T-helper 2 cell (primary cell): ENCODE measurements at places on chromosomes 1 and 21.
A peak's percentile ranks its signal among the peaks of the same experiment; 100 is the strongest.

GRCh38 chr1:223639331-223639749 is 26.2 kb downstream of the CAPN8 start:
- DNase-seq, result peak; percentile 56

DNA sequence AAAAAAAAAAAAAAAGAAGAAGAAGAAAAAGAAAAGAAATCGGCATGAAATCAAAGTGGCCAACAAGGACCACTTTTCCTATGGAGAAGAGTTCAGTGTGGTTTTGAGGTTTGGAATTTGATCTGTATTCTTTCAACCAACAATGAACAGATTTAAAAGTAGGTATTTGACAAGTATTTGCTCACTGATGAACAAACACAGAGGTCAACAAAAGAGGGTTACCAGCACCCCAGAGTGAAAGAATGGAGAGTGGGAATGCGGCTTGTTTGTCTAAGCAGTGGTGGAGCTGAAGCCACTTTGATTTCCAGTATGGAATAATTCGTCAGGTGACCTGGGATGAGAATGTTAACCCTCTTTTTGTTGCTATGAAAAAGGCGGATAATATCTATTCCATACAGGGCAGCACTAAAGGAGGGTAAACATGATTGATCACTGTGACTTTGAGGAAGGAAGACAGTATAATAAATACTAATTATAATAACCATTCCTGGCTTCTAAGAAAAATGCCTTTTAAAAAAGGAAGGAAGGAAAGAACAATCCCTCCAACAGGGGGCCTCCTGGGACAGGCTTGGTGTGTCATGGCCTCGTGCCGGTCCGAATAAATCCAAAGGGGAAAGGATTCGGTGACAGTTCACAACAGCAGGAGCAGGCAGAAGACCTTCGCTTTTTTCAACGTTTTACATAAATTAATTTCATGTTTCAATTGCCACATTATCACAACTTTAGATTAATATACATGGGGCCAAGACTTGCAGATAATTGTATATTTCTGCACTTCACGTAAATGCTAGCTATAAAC is 37.2 kb upstream of the SIM2 start:
- no peak for DNase-seq

GRCh38 chr1:7401814-7402547 is 369.1 kb upstream of the VAMP3 start:
- DNase-seq, result no peak

GRCh38 chr1:23751050-23751814 is 8.0 kb downstream of the ELOA start:
- DNase-seq, result no peak

- peak; percentile 17 for DNase-seq
These were observed 24.9 kb upstream of the TMEM52 start for GRCh38 chr1:1943834-1944570.

- DNase-seq, result no peak
These were observed 7.9 kb upstream of the IL23R start for GRCh38 chr1:67158401-67158800.

DNA sequence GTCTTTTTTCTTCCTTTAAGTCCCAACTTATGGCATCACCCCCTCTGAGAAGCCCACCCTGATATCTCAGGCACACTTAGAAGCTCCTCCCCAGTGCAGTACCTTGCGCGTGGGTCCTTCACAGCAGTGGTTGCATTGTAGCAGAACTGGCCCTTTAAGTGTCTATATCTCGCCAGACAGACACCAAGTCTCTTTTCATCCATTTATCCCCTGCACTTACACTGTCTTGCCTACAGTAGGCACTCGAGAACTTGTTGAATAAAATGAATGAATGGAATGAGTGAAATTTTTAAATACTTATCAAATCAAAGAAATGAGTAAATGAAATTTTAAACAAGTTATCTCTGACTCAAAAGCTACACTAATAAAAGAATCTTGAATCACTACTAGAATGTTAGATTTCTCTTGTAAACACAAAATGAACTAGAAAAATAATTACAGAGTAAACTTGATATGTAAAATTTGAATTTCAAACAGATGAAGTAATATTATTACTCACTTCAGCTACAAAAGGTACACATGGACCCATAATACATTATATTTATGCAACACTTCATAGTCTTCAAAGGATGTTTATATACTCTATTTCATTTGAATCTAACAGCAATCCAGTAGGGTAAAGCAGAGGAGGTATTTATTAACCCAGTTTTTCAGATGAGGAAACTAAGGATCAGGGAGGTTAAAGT is 54.7 kb upstream of the MAN1A2 start:
- DNase-seq, result no peak
